Foreskin keratinocyte (primary cell): ENCODE measurements at places on chromosomes 7 and 10.
A peak's percentile ranks its signal among the peaks of the same experiment; 100 is the strongest.

GRCh38 chr10:34121125-34121753 is 693.9 kb downstream of the PARD3 start:
- DNase-seq, result no peak

- no peak for DNase-seq
Observed at GRCh38 chr10:109663122-109663521, 260.2 kb downstream of the XPNPEP1 start.

GRCh38 chr7:16916105-16916639 is 34.4 kb upstream of the AGR3 start:
- peak; percentile 79 for DNase-seq

- no peak for DNase-seq
Observed at GRCh38 chr7:158735935-158736334, 31.3 kb upstream of the NCAPG2 start.

DNA sequence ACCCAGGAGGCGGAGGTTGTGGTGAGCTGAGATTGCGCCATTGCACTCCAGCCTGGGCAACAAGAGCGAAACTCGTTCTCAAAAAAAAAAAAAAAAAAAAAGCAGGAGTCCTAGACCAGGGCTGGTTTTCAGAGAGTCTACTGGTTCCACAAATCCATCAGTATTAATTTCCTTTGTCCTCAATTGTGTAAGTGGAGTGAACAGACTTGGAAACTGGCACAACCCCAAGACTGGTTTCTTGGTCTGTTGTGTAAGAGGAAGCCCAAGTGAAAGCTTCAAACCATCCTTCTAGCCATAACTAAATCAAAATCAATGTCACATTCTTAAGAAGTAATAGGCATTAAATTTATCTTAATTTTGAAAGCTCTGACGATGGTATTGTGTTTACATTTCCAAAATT is 213.6 kb downstream of the DGKI start:
- DNase-seq, result no peak

- no peak for DNase-seq
Observed at GRCh38 chr10:26903431-26904217, 42.9 kb upstream of the ABI1 start.

DNA sequence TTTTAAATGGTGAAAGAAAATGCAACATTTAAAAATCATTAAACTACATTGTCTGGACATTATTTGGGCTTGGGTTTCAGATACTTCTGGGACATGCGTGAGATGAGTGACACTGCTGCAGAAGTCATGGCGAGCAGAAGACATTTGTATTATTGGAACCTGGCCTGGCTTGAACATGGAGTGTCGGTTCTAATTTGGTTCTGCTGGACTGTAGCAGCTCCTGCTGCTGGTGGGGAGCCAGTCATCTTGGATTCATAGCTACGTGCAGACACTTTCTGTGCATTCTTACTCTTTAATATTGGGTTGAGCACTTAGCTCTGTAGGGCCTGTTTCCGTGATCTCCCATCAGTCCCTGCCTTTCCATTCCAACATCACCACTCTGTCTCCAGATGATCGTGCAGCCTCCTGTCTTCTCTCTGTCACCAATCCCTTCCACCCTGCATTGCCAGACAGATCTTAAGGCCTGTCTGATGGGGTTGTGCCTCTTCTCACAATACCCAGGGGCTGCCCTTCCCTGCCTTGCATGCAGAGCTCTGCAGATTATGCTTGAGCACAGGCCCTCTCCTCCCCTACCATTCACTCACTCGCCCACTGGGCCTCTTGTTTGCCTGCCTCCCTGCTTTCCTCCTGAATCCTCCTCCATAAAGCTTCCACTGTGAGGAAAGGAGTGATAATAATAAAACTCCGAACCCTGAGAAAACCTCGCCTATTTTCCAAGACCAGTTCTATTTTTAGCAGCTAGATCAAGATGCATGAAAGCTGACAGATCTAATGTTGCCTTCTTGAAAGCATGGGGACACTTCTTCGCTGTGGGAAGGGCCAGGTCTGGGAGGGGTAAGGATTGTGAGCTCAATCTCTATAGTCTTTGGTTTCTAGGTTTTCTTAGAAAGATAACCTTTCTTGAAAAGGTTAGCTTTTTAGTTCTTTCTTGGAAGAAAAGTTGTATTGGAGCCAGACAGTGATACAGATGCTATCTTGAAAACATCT is 32.9 kb downstream of the CELF2 start:
- no peak for DNase-seq

- no peak for DNase-seq
Observed at GRCh38 chr7:1963575-1963974, 269.2 kb downstream of the MAD1L1 start.

DNA sequence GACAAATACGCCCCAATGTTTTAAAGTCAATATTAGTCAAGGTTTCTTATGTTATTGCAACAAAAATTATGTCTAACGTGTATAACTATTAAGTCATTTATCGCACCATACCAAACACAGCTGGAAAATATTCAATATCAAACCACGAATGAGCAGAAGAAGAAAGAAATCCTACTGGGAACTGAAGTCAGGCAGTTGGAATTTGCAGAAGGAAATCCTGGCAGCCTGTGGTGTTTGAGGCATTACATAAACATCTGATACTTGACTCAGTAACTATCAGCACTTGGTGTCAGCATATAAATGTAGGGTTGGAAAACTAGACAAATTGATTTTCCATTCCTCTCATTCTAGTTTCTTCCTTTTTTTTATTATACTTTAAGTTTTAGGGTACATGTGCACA is 83.4 kb upstream of the NUPR2 start:
- DNase-seq, result no peak

- no peak for DNase-seq
Observed at GRCh38 chr7:34207810-34208209, 302.5 kb downstream of the BMPER start.

- no peak for DNase-seq
Observed at GRCh38 chr10:112379635-112380296, 5.8 kb downstream of the ACSL5 start.
